Stimulated activated CD4-positive, alpha-beta T cell treated with anti-CD3 and anti-CD28 coated beads, Interleukin-12 subunit alpha, Interleukin-12 subunit beta, amount 100 ng/mL, for 48 hours (primary cell): ENCODE measurements at places on chromosomes 3 and 15.

- no peak for DNase-seq
Measured at GRCh38 chr3:174951034-174951433, 91.9 kb downstream of the NAALADL2 start.

- DNase-seq: no peak
Measured at GRCh38 chr3:110575702-110576101, 495.9 kb upstream of the NECTIN3 start.

- no peak for DNase-seq
Measured at GRCh38 chr3:51722362-51722761, 15.5 kb downstream of the GRM2 start.

DNA sequence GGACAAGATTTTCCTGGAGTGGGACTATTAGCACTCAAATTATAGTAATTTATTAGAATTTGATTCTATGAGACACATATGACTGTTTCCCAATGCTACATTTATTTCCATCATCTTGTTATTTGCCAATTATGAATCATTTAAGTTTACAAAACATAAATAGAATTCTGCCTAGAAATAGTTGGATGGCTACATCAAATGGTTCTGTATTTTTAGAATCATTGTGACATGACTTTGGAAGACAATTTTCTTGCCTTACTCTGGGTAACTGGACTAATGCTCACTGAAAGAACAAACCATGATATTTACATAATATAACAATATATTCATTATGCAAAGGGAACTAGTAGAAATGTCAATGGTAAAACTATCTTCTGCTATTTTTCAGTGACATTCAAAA lies 173.5 kb downstream of the ZIC1 start:
- DNase-seq: no peak

GRCh38 chr3:114586119-114586518 lies 292.3 kb downstream of the TIGIT start:
- no peak for DNase-seq

DNA sequence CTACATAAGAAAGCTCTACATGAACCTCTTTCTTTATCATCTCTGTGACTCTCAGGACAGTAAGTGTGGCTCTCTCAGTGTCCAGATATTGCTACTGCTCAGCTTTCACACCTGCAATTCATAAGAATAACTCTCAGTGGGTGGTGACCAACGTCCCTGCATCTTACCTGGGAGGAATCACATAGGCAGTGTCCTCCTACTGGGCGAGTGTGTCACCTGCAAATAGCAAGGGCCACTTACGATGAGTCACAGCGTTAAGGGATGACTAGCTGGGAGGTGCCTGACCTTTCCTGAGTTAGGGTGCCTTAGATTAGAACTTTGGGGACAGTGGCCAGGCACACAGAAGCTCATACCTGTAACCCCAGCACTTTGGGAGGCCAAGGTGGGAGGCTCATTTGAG lies 90.8 kb upstream of the C3orf80 start:
- DNase-seq: no peak

DNA sequence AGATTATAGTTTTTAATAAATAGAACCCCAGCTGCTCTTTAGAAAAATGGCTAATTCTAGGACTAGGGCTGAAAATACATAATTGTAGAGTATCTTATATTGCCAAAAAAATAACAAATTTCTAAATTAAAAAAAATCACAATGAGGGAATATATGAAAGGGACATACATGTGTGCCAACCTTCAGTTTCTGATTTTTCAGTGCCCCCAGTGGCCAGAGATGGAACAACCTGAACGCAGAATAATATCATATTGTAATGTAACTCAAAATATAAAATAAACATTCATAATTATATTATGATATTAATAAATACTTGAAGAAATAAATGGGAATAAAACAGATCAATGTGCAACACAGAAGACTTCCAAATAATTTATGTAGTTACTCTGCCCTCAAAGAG lies 460.5 kb downstream of the ZNF385D start:
- DNase-seq: no peak

GRCh38 chr3:11085093-11085840 lies 69.0 kb upstream of the HRH1 start:
- no peak for DNase-seq

DNA sequence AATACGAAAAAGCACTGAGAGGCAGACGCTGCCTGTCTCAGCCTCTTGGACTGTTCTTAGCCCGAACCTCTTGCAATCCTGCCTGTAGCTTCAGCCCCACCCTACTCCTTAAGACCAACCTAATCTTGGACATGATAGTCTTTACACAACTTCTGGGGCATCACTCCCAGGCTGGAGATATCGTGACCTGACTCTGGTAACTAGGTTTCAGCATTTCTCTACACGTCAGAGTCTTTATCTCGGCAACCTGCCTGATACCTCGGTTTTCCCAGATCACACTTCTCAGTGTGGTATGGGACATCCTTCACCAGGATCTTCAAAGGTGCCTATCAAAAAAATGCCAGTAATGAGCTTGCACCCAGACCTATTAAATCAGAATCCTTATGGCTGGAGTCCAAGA lies 590.2 kb upstream of the KCNMB2 start:
- no peak for DNase-seq

DNA sequence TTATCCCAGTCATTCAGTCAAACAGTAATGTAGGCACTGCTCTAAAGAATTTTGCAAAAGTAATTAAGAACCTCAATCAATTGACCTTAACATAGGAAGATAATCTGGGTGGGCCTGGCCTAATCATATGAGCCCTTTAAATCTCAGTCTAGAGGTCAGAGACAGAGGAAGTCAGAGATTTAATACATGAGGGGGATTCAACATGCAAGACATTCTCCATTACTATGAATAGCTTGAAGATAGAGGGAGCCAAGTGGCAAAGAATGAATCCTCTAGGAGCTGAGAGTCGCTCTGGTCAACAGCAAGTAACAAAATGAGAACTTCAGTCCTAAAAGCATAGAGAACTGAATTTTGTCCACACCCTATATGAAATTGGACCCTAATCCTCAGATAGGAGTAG lies 39.0 kb upstream of the MBNL1 start:
- no peak for DNase-seq

DNA sequence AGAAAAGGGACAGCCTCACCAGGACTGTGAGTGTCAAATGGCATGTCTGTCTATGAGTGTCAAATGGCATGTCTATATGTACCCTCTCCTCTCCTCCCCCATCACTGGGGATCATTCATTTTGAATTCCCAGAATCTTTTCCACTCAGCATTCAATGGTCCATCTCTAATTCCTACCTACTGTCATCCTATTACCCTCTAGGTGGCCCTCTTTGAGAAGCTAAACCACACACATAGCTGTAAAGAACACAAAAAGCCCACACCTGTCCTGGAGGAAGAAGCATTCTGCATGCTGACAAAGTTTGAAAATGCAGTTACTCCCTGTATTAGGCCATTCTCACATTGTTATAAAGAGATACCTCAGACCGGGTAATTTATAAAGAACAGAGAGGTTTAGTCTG lies 46.2 kb upstream of the PYDC2 start:
- DNase-seq: no peak

DNA sequence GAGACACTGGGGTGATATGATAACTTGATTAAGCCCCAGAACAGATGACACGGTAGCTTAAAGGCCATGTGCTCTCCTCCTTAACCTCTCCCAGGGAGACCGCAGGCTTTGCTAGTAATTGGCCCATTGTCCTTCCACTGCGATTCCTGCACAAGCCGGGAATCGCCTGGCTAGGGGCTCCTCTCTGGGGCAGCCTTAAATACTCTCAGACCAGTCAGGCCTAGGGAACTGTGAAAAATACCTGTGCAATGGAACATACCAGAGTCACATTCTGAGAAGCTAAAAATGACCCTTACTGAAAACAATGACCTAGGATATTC lies 56.3 kb downstream of the CPN2 start:
- no peak for DNase-seq

- no peak for DNase-seq
Measured at GRCh38 chr3:123787133-123787532, 97.0 kb downstream of the MYLK start.

- no peak for DNase-seq
Measured at GRCh38 chr3:187621881-187622280, 48.3 kb downstream of the SST start.

DNA sequence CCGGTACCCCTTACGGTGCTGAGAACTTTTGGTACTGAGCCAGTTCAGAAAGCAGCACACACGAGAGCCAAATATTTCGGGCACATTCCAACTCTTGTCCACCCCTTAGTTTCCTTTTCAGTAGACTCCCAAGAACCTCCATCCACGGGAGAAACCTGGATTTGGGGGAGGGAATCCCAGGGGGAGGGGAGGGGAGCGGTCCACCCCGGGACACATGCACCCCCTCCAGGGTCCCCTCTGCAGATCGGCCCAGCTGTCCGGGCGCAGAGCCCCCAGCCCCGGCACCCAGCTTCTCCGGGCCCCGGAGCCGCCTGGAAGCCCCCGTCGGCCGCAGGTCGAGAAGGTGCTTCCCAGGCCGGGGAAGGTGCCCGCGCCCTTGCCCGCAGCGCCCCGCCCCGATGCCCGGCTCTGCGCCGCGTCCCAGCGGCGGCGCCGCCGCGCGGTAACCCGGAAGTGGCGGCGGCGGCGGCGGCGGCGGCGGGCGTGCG lies 455 bp upstream of the ABHD17C start:
- DNase-seq: no peak

DNA sequence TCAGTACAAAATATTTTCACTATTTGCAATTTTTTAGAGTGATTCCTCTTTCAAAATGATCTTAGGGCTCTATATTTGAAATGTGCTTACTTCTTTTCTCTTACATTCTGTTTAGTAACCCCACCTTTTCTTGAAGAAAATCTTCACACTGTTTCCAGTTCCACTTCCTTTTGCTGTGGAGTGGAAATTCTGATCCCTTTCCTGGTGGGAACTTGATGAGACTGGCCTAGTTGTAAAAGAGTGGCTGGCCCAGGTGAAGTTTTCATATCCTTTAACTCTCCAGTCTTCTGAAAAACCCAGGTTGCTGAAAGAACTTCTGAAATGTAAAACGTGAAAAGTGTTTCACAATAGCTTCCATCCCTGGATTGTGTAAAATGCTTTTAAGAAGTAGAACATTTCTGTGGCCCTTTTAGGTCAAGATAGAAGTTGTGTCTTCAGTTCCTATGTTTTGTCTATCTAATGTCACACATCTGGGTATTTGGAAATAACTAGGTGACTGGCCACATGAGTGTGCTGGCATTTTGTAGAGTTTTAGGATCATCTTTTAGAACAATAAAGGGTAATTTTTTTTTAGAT lies 84.8 kb upstream of the LRIG1 start:
- DNase-seq: no peak

DNA sequence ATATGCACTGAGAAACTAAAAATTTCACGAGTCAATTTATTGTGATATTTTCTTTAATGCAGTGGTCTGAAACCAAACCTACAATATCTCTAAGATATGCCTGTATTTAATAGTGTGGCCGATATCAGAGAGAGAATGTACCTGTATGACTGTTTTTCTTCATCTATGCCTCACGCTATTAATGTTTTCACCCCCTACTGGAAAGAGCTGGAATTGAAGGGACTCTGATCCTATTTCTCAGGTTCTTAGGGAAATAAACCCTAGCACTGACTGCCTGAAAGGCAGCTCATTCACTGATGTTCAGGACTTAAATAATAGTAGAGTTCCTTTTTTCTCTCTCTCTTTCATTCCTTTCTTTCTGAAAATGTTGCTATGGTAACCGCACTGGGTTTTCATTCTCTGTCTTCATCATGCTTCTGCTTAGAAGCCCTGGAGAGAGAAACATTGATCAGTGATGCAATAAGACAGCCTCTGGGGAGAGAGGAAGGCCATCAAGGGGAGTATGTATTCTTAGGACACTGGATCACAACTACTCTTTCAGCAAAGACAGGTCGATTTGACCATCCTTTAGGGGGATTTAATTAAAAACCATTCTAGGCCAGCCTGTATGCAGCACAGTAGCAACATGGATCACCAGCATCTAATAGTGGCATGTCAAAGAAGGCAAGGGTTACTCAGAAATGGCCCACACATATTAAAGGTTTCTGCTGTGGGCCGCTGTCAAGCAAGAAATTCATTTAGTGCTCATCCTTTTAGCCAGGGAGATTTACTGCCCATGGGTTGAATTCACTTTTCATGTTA lies 1135.7 kb downstream of the IGSF11 start:
- no peak for DNase-seq

- DNase-seq: no peak
Measured at GRCh38 chr3:61997101-61997500, 376.2 kb downstream of the FEZF2 start.
